Esophagus muscularis mucosa (tissue), 4 donors: ENCODE measurements at places on chromosomes 6 and 20. TPM values are rescaled to one million over a fixed set of nuclear protein-coding genes. Genes with fewer than 3 reads are reported as not detected.

LAMP5 gene
- not detected for total RNA-seq

RIPOR2 gene
- 2.6 TPM for total RNA-seq

MAPK14 gene
- 53.2 TPM for total RNA-seq

GRCh38 chr6:5326022-5326641 is 64.8 kb downstream of the FARS2 start:
- H3K27me3 ChIP-seq, result no peaks in the 10 kb centered on the region
- H3K36me3 ChIP-seq, result no peaks in the 10 kb centered on the region
- H3K4me1 ChIP-seq, result no peaks in the 10 kb centered on the region
- DNase-seq, result peak; percentile 55
- no peak overlapping the region for H3K4me3 ChIP-seq
- H3K27ac ChIP-seq, result no peak overlapping the region

DNA sequence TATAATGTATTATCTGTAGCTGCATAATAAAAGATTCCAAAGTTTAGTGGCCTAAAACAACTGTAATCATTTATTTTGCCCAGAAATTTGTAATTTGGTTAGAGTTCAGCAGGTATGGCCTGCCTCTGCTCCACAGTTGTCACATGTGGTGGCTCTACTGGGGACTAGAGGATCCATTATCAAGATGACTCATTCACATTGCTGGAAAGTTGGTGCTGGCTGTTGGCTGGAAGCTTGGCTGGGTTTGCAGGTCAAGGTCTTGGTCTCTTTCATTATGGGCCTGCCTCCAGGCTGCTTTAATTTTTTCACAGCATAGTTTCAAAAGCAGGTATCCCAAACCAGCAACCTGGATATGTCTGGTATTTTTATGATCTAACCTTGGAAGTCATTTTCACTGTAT is 17.6 kb downstream of the TRDN start:
- no peak for DNase-seq
- H3K27me3 ChIP-seq, result no peaks in the 10 kb centered on the region
- H3K27ac ChIP-seq, result no peak overlapping the region
- H3K4me3 ChIP-seq, result no peak overlapping the region
- H3K36me3 ChIP-seq, result no peaks in the 10 kb centered on the region

GRCh38 chr20:45156713-45157112 is 18.0 kb upstream of the PI3 start:
- H3K4me1 ChIP-seq, result no peaks in the 10 kb centered on the region
- no peak for DNase-seq
- no peak overlapping the region for H3K4me3 ChIP-seq
- no peaks in the 10 kb centered on the region for H3K36me3 ChIP-seq
